Liver (tissue), 10 donors: ENCODE measurements at places on chromosomes 7 and 10. TPM values are rescaled to one million over a fixed set of nuclear protein-coding genes. Genes with fewer than 3 reads are reported as not detected.

DNA sequence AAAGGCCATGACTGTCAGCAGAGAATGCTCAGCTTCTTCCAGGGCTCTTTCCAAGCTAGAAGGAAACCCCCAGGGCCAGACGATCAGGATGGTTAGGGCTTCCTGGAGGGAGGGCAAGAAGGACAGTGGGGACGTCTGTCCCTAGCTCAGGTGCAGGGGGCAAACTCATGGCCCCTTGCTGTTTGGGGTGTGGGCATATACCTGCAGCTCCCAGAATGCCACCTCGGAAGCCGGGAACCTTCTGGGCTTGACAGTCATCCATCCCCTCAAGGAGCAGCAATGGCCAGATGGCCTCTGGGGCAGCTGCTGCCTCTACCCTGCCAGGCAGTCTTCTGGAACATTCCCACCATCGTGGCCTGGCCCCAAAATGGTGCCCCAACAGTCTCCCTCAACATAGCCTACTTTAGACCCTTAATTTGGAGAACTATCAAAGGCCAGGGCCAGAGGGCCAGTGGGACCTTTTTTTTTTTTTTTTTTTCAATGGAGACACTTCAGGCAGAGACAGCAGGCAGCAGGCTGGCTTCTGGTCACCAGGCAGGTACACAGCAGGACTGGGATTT lies 40.2 kb upstream of the ZMIZ1 start:
- no peak for DNase-seq

DNA sequence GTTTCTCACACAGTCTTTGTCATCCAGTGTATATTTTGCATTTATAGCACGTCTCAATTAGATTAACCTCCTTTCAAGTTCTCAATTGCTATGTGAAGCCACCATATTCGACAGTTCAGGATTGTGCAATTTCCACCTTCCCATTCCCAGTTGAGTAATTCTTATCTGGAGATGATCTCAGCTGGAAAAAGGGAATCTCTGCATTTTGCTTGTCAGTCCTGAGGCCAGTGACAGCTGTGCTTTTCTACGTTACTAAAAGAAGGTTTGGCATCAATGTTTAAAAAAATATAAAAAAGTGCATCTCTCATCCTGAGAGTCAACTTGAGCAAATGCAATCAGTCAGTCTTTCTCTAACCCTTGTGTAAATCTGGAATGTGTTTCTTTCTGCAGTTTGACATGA lies 247.7 kb downstream of the PRKG1 start:
- DNase-seq, result no peak

GRCh38 chr7:46160861-46161260 lies 239.8 kb upstream of the IGFBP3 start:
- no peak for DNase-seq

- DNase-seq, result no peak
These were observed 49.4 kb downstream of the NOD1 start for GRCh38 chr7:30429156-30429530.

GRCh38 chr7:27899601-27900000 lies 159.6 kb downstream of the TAX1BP1 start:
- no peak for DNase-seq

- no peak for DNase-seq
These were observed 74.3 kb downstream of the CFAP46 start for GRCh38 chr10:132867801-132868644.

GRCh38 chr7:17520941-17521340 lies 222.5 kb downstream of the AHR start:
- DNase-seq, result no peak

DNA sequence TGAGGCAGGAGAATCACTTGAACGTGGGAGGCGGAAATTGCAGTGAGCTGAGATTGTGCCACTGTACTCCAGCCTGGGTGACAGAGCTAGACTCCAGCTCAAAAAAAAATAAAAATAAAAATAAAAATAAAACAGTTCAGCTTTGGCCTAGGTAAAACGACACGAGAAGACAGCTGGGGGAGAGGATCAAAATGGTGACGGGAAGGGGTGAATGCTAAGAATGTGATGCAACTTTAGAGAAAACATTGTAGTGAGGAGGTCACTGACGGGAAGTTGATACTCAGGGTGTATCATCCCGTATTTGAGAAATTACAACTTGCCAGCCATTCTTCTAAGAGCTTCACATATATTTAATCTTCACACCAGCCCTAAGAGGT lies 1.1 kb downstream of the NDST2 start:
- no peak for DNase-seq

GRCh38 chr7:156836443-156836842 lies 56.5 kb downstream of the LMBR1 start:
- no peak for DNase-seq

- no peak for DNase-seq
These were observed 50.9 kb downstream of the INPP5A start for GRCh38 chr10:132588301-132589013.

- DNase-seq, result no peak
These were observed 47.4 kb downstream of the MGAM2 start for GRCh38 chr7:142158736-142159496.

DNA sequence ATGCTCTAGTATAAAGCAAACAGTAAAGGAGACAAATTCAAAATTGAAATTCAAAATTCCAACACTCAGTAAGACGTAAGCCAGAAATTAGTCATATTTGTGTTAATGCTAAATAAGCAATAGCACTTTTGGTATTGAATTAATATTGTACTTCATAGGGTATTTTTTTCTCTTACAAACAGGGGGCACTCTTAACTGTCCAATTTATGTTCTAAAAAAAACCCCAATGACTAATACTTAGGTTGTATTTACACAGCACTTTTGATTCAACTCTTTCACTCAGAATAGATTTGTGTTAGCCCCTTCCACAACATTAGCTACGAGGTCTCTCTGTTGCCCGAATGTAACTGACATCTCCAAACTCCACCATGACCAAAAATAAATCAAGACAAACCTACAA lies 284.9 kb upstream of the COBL start:
- no peak for DNase-seq

GRCh38 chr10:130489891-130490290 lies 353.7 kb downstream of the GLRX3 start:
- no peak for DNase-seq

GRCh38 chr10:35563261-35563891 lies 41.8 kb upstream of the GJD4 start:
- DNase-seq, result peak; percentile 61

GRCh38 chr7:92987095-92987494 lies 130.7 kb downstream of the SAMD9 start:
- no peak for DNase-seq

DNA sequence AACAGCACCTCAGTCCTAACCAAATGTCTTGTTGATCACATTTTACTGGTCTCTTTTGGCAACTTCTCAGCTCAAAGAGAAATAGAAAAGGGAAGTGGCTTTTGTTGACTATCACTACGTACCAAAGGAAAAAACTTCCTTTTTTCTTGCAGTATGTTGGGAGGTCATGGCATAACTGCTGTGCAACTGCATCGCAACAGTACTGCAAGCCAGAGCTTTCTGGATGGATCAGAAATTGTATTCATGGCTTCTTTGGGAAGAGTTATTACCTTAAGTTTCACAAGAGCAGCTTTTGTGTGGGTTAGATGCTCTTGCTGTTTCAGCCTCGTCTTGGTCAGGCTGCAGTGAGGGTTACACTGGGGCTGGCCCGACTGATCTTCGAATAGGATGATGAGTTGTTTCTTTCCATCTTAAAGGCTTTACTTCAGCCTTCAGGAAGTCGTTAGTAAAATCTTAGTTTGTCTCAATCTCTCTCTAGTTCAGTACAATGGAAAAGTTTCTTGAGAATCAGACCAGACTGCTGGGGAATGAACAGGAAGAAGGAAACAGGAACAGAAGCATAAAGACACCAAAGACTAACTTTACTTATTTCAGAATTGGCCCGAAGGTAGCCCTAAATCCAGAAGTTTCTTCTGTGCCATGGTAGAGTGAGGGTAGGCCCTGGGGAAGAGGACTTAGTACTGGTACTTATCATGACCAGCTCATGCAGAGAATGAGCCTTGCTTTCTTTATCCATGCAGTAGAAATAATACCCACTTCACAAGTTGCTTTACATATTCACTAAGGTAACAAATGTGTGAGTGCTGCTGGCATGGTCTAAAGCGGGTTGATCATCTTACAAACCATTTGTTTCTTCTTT lies 153.6 kb downstream of the CELF2 start:
- no peak for DNase-seq

DNA sequence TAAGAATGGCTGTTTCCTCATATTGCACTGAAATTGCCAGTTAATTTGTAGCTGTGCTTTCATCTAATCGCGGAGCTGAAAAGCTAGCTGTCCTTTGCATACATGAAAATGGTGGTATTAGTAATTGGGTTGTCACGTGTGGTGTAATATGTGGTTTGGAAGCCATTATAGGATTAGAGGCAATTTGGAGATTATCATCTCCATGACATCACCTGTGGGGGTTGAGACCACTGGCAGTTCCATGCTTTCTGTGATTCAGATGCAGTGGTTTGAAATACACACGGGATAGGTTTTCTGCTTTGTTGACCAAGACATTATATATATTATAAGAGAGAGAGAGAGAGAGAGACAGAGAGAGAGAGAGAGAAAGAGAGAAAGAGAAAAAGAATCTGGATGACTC lies 180.8 kb downstream of the RAB11FIP2 start:
- no peak for DNase-seq

DNA sequence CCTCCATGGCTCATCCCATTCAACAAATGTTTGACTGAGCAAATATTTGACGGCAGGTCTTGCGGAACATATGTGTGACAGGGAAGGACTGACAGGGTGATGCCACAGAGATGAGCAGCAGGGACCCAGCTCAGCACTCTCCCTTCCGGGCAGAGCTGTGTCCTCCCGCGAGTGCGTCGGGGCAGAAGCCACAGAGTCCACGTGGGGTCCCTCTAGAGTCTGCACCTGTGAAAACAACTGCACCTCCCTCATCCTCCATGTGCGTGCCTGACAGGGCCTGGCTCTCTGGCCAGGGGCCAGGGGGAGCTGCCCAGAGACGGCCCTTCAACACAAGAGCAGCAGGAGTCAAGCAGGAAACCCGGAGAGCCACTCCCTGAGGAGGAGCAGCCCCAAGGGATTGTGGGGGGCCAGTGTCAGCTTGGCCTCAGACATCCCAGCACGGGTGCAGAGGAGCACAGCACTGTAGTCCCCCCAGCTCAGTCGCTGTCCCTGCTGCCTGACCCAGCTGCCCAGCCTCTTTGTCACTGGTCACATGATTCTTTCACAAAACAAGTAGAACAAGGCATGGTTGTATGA lies 83.6 kb upstream of the TMEM72 start:
- DNase-seq, result no peak

GRCh38 chr7:133369130-133369529 lies 116.3 kb downstream of the EXOC4 start:
- DNase-seq, result no peak

GRCh38 chr10:9634466-9634865 lies 1383.2 kb upstream of the CELF2 start:
- no peak for DNase-seq

- no peak for DNase-seq
These were observed 583.6 kb upstream of the LRRN3 start for GRCh38 chr7:110507369-110507768.

GRCh38 chr10:125397608-125398007 lies 237.2 kb upstream of the CTBP2 start:
- no peak for DNase-seq

GRCh38 chr7:43884209-43884608 lies 14.9 kb upstream of the MRPS24 start:
- DNase-seq, result no peak

- DNase-seq, result no peak
These were observed 33.6 kb downstream of the SH2D4B start for GRCh38 chr10:80571352-80571751.

- peak; percentile 67 for DNase-seq
These were observed 5.6 kb upstream of the MEST start for GRCh38 chr7:130486114-130486953.

DNA sequence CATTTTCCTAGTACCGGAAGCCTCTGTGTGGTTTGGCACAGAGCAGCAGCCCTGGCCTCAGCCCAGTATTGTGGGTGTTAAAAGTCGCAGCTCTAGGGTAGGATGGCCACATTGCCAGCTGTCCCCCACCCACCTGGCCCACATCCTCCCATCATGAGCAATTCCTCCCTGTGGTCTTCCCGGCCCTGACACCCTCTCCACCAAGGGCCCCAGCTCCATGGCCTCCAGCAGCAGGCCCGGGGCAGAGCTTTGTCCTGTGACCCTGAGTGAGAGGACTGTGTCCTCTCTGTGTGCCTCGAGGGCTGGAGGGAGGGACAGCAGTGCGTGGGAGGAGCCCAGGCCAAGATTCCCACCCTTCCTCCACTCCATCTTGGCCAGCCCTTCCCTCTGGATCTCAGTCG lies 93.7 kb downstream of the MYL10 start:
- no peak for DNase-seq

DNA sequence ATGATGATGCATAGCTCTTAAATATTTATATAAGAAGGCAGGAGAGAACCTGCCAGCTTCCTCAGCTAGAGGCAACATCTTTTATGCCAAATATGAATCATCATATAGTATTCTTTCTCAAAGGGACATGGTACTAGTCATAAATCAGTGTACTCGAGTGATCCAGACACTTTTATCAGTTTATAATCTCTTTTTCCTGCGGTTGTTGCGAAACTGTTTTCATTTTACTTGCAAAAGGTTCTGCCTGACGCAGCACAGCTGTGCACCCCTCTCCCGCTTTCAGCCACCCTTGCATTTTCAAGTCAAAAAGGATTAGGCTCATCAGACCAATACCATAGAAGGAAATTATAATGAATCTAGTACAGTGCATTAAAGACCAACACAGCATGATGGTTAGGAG lies 332.3 kb upstream of the PRKCQ start:
- no peak for DNase-seq

The OR13A1 gene
- 0.05 TPM for total RNA-seq

The ADAMTS14 gene
- total RNA-seq, result 0.09 TPM

The PROSER2 gene
- 6.5 TPM for total RNA-seq

The THSD7A gene
- 2.5 TPM for total RNA-seq

The GPR146 gene
- total RNA-seq, result 33.5 TPM

The CTAGE8 gene
- total RNA-seq, result 0.92 TPM

The RHBDD2 gene
- total RNA-seq, result 18.8 TPM

The CUBN gene
- total RNA-seq, result 0.67 TPM

The NPSR1 gene
- total RNA-seq, result not detected

The METTL27 gene
- 1.0 TPM for total RNA-seq

The SKAP2 gene
- 9.2 TPM for total RNA-seq

The NPC1L1 gene
- total RNA-seq, result 16.4 TPM

The LIPJ gene
- total RNA-seq, result not detected

The CALML3 gene
- not detected for total RNA-seq

The AKR1C4 gene
- total RNA-seq, result 3.2 TPM

The PNLIPRP1 gene
- not detected for total RNA-seq

The HOXA2 gene
- 0.05 TPM for total RNA-seq
